ENCODE measurements at places on chromosomes 1 and 21.

GRCh38 chr1:93845538-93846205 is 33.3 kb downstream of the DNTTIP2 start:
- DNase-seq, result no peak

DNA sequence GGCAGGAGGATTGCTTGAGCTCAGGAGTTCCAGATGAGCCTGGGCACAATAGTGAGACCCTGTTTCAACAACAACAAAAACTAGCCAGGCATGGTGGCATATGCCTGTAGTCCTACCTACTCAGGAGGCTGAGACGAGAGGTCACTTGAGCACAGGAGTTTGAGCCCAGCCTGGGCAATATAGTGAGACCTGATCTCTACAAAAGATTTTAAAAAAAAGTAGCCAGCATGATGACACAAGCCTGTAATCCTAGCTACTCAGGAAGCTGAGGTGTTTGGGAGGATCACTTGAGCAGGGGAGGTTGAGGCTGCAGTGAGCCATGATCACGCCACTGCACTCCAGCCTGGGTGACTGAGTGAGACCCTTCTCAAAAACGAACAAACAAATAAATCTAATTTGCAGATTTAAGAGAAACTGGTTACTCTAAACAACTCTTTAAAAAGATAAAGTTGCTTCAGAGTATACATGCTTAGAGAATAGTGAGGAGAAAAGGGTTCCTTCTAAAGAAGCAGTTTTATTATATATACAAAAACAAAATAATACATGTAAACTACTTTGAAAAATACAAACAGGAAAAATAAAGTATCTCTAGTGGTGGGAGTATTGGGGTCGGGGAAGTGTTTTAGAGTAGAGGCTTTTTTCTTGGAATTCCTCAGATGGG is 88.4 kb downstream of the ADCY10 start:
- no peak for DNase-seq

DNA sequence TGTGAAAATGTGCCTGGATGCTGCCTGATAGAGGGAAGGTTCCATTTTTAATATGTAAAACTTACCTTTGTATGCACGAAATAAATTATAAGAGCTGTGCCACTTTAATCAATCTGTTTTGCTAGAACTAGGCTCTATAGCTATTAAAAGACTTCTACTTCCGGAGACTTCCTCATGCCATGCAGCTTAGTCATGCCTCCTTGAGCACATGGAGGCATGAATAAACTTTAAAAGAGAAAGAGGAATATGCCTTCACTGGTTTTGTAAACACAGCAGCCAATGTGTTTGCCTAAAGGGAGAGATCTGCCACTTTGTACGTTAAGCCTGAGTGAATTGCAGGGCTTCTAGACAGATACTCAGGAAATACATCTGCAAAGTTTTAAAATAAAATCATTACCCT is 604.6 kb downstream of the LRRIQ3 start:
- DNase-seq, result no peak

DNA sequence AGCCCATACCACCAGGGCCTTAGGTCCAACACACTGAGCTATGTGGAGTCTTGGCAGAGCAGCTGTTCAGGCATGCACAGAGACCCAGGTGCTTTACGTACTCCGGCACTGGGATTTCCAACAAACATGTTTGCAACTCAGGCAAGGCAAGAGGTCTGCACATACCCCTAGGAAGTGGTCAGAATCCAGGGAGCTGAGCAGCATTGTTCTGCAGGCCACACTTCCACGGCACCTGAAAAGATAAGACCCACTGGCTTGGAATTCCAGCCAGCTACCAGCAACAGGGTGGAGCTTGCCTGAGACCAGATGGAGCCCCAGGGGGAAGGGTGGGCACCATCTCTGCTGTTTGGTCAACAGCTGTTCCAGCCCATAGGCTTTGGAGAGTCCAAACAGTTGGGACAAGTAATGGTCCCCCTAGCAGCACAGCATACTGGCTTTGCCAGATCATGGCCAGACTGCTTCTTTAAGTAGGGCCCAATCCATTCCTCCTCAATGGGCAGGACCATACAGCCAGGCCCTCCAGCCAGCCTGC is 51.7 kb upstream of the LRRC8B start:
- no peak for DNase-seq

DNA sequence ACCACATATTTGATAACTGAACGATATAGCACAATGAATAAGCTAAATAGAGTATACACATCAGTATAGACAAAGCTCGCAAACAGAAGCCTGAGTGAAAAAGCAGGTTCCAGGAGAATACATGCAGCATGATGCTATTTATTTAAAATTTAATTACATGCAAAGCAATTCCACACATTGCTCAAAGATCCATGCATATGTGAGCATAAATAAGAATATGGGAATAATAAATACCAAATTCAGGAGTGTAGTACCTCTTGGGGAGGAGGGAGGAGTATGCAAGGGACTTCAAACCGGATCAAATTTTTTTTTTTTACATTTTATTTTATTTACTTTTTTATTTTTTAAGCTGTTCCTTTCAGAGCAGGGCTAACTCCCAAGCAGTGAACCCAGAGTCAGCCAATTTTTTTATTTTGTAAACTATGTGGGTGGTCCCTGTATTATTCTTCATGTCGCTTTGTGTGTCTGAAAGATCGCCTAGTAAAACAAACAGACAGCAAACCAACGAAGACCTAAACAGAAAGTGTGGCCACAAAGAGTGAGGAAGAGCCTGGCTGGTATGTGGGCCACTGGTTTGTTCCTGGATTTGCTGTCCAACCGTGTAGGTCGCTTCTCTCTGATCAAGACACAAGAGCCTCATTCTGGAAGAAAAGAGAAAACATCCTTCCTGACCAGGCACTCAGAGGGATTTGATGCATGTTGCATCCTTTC is 4.2 kb upstream of the SHISAL2A start:
- no peak for DNase-seq

DNA sequence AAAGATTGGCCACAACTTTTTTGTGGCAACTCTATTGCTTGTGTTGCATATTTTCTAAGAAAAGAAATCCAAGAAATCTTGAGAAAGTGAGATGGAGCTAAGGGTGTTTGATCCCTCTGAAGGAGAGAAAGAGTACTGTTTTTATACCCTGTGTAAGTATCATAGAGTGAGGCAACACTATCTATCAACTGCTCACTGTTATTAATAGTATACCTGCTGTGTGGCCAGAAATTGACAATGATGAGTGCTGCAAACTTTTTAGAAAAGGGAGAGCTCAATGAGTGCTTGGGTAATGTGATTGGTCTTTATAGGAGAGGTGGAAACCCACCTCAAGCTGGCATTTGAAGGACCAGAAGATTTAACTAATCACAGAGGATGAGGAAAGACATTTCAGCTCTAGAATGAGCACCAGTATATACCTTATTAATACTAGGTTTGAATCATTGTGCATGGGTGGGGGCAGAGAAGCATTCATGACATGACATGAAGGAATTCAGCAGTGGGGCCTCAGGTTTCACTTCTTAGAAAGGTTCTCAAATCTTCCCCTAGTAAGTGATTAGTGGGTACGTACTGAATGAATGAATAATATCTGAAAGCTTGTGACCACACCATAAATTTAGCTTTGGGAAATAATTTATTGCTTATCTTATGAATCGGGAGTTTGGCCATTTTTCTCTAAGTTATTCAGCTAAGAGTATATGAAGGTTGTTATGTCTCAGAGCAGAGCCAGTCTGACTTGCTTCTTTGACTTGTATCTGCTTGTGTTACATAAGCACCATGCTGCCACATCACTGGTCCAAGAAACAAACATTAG is 169.2 kb upstream of the SGIP1 start:
- no peak for DNase-seq

DNA sequence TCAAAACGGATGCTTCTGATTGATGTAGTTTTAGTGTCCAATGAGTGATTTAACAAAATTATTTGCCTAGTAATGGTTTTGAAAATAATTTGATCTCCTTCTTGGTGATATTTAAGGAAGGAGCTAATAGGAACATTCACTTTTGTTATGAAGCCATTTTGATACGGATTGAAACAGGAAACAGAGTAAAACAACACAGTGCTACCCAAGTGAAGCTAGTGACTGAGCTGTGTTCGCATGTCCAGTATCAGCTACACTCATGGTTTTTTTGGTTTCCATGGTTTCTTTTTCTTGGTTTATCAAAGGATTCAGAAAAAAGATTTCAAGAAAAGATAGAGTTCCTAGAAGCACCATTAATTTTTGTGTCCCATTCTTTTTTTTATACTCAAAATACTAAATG is 40.1 kb upstream of the PLEKHO1 start:
- no peak for DNase-seq

GRCh38 chr1:172745014-172745413 is 86.1 kb downstream of the FASLG start:
- DNase-seq, result peak; percentile 12

DNA sequence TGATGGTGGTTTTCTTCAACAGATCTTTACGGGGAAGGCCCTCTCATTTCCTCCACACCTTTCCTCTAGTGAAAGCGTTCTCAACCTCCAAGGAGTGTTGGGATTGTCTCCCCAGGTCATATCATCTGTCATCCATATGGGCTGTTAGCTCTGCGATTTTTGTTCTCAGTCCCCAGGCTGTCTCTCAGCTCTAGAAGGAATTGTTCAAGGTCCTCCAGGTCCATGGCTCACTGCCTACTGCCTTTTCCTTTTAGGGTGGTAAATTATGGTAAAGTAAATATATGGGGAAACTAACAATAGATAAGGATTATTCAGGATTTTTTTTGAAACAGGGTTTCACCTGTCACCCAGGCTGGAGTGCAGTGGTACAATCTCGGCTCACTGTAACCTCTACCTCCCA is 37.6 kb downstream of the ELF3 start:
- no peak for DNase-seq

- DNase-seq, result no peak
These were observed 42.7 kb upstream of the SLC30A1 start for GRCh38 chr1:211621447-211622198.

- no peak for DNase-seq
These were observed 177.2 kb upstream of the RUNX1 start for GRCh38 chr21:35226328-35226727.

DNA sequence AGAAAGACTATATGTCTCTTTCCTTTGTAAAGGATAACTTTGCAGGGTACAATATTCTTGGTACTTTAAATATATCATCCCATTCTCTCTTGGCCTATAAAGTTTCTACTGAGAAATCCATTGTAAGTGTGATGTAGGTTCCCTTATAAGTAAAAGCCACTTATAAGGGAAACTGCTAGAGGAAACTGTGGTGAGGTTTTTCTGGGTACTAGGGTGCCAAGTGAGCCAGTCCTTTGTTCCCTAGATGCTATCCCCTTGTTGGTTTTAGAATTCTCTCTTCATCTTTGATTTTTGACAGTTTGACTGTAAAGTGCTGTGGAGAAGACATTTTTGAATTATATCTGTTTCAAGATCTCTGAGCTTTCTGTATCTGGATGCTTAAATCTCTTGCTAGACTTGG is 108.9 kb upstream of the NEK7 start:
- DNase-seq, result no peak

GRCh38 chr1:221816899-221817298 is 75.0 kb upstream of the DUSP10 start:
- no peak for DNase-seq

- DNase-seq, result no peak
These were observed 258.1 kb downstream of the ZNF648 start for GRCh38 chr1:181803421-181803820.

GRCh38 chr1:3333903-3334302 is 120.6 kb upstream of the ARHGEF16 start:
- no peak for DNase-seq

DNA sequence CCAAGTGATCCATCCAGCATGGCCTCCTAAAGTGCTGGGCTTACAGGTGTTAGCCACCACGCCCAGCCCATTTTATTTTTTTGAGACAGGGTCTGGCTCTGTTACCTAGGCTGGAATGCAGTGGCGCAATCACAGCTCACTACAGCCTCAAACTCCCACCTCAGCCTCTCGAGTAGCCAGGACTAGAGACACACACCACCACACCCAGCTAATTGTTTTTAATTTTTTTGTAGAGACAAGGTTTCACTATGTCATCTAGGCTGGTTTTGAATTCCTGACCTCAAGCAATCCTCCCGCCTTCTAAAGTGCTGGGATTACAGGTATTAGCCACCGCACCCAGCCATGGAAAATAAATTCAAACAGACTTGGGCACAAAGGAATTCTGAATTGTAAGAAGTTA is 31.9 kb downstream of the PUM1 start:
- no peak for DNase-seq

DNA sequence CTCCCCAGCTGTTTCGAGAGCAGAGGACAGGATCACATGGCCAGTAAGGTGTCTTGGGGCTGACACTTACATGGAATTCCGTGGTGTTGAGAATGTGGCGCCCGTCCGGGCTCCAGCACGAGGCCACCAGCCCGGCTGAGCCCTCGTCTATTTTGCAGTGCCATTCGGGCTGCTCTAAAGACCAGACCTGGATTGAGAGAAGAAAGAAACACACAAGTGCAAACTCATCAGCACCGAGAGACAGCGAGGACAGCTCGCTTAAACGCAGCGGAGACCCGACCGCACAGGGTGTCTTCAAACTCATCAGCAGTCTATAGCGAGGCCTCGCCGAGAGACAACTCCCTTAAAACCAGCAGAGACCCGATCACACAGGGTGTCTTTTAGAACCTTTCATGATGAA is 3.3 kb downstream of the WRAP73 start:
- no peak for DNase-seq

DNA sequence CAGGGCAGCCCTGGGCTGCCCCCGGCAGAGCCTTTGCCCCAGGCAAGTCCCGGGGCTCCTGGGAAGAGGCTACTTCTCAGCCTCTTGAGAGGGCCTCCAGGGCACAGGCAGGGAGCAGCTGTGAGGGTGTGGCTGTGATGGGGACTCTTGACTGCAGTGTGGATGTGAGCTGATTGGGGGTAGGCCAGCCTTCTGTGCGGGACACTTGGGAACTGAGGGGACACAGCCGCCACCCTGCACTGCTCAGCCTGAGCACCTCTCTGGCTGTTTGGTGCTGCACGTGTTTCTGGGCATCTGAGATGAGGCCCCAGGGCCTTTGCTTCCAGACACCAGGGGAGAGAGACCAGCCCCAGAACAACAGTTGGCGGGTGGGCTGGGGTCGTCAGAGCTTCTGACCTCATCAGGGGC is 62.1 kb downstream of the SKI start:
- no peak for DNase-seq

DNA sequence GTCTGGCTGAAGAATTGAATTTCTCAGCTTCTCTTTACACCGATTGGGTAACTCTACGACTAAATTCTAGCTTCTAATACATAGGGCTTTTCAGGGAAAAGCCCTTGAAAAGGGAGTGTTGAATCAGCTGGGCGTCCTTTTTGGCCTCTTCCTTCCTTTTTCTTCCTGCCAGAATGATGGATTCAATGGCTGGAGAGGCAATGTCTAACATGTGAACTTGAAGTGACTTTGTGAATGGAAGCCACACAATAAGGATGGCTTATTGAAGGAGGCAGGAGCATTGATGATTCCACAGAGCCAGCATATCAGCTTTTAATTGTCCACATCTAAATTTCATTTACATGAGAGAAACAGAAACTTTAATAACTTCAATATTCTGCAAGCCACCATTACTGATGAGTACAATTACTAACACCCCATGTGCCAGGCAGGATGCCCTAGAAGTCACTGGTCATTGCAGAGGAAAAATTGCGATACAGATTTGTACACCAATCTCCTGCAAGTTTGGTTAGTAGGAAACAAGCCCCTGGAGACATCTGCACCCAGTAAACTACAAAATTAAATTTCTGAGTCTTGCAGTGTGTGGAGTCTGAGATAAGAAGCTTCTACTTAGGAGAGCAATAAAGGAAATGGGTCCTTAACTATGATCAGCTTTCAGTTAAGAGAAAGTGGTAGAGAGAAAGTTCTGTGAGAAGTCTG is 56.1 kb downstream of the STYXL2 start:
- DNase-seq, result no peak

All from activated naive CD8-positive, alpha-beta T cell treated with anti-CD3 and anti-CD28 coated beads, Interleukin-2, amount 50 U/mL, for 16 hours (primary cell).